Hypothalamus (tissue), 51 donors: ENCODE measurements at places on chromosomes 11 and 22.

- DNase-seq: no peak
Observed at GRCh38 chr11:116415095-116415494, 357.7 kb downstream of the BUD13 start.

- peak; percentile 62 for DNase-seq
Observed at GRCh38 chr22:45817745-45818423, 146.2 kb downstream of the ATXN10 start.

- no peak for DNase-seq
Observed at GRCh38 chr11:111444040-111444439, 65.0 kb upstream of the POU2AF1 start.

- DNase-seq: no peak
Observed at GRCh38 chr11:123145661-123146060, 49.4 kb downstream of the CLMP start.

DNA sequence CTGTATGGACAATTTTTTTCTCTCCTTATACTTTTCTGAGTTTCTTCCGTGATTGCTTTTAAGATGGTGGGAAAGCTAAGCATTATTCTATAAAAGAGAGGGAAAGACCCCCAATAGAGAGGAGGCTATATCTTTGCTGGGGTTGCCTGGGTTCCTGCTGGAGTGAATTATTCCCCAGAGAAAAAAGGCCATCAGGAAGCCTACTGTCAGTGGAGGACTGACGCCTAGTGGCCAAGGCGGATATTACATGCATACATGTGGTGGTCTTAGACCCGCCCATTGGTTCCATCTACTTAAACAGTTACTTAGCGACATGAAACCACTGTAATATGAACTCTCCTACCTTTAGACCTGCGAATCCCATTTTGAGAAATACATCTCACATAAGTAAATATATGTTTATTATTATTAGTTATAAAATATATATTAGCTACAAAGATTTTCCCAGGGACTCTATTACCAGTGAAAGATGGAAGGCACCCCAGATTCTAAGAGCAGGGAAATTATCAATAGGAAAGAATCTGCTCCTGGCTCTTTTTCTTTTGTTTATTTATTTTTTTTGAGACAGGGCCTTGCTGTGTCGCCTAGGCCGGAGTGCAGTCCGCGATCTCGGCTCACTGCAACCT, 15.7 kb upstream of the PGA3 start:
- DNase-seq: peak; percentile 41
